A549 treated with GW870086 at 1 μM for 4 hours (cell line): ENCODE measurements at places on chromosomes 4 and X. TPM values are rescaled to one million over a fixed set of nuclear protein-coding genes. Genes with fewer than 3 reads are reported as not detected.

Gene MAGEC3
- not detected in 5 replicates for total RNA-seq

Gene SLC25A43
- total RNA-seq, result 26.8 to 35.7 TPM (median 31.4 TPM) in 5 replicates

Gene ADH1C
- total RNA-seq, result not detected in 5 replicates

Gene SERTM2
- total RNA-seq, result not detected in 5 replicates

Gene KLB
- 0.08 to 0.15 TPM (median 0.11 TPM) in 5 replicates for total RNA-seq

Gene TAF1
- total RNA-seq, result 11.9 to 18.0 TPM (median 15.8 TPM) in 5 replicates

Gene SPANXA1
- total RNA-seq, result 0.28 TPM in 1 of 5 replicates, not detected in the others

Gene CXorf65
- total RNA-seq, result not detected in 5 replicates

Gene XG
- total RNA-seq, result 0.13 TPM in 1 of 5 replicates, not detected in the others

Gene STPG2
- total RNA-seq, result not detected in 5 replicates

Gene TMEM154
- total RNA-seq, result 0.02 to 0.13 TPM (median 0.05 TPM) in 4 of 5 replicates, not detected in the other

Gene CFAP99
- total RNA-seq, result 0.06 to 0.38 TPM (median 0.16 TPM) in 5 replicates

Gene ARX
- total RNA-seq, result 0.39 to 0.93 TPM (median 0.60 TPM) in 5 replicates

Gene PRSS48
- total RNA-seq, result not detected in 5 replicates

Gene TSPAN7
- total RNA-seq, result 2.1 to 3.3 TPM (median 2.3 TPM) in 5 replicates

Gene L1CAM
- total RNA-seq, result 16.7 to 20.3 TPM (median 17.5 TPM) in 5 replicates

Gene ITIH6
- 0.02 TPM in 1 of 5 replicates, not detected in the others for total RNA-seq

Gene MBNL3
- total RNA-seq, result 0.01 TPM in 1 of 5 replicates, not detected in the others

Gene GIMD1
- not detected in 5 replicates for total RNA-seq

Gene DCAF8L2
- not detected in 5 replicates for total RNA-seq

Gene SH2D1A
- not detected in 5 replicates for total RNA-seq

Gene TMPRSS11D
- not detected in 5 replicates for total RNA-seq

Gene MAGEA1
- 0.09 to 0.22 TPM (median 0.16 TPM) in 3 of 5 replicates, not detected in the others for total RNA-seq
